ENCODE measurements at places on chromosomes 6 and 20. TPM values are rescaled to one million over a fixed set of nuclear protein-coding genes. Genes with fewer than 3 reads are reported as not detected.

GRCh38 chr6:52512199-52512598, 64.7 kb downstream of the TRAM2 start:
- DNase-seq = no peak

DNA sequence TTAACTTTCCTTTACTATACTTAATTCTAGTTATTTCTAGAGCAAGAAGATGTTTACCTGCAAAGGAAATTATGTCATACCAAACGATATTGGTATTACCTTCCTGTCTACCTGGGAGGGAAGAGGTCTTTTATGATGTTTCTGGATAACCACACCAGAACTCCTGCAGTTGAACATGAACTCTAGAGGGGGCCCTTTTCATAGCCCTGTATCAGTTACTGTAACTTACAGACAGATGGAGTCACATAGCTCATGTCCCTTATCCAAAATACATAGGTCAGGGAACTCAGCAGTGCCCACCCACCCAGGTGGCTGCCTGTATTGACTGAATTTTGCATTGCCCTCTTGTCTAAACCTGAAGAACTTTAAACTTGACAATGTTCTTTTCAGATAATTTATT, 35.1 kb upstream of the MYL9 start:
- DNase-seq = peak; percentile 35

DNA sequence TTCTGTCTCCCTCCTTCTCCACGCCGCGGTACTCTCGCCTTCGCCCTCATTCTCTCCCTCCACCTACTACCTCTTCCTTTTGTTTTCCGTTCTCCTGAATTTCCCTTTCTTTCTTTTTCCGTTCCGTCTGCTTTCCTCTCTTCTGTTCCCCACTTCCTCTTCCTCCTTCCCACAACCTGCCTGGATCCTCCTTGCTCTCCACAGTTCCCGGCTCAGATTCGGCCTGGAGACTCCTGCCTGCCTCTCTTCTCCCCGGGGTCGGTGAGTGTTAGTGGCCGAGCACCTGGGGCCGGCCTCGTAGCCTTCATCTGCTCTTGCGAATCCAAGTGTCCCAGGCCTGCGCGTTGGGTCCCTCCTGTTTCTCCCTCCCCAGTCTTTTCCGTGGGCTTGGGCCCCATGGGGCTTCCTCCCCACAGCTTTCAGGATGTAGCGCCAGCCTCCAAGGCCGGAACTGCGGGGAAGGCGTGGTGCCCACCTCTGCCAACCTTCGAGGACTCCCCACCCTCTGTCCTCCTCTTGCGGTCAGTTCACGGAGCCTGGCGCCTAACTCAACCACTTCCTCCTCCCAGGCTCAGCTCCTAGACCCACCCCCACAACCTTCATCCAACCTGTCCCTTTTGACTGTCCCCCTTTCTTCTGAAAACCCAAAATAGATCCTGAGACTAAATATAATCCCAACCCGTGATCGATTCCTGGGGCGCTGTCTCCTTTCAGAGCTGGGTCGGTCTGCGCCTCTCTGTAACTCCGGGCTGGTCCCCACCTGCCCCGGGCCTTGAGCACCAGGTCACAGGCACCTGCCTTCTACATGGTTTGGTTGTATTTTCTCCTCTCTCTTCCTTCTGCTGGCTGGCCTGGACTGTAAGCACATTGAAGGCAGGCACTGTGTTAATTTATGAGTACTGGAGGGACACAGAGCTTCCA, 6.8 kb downstream of the NRN1 start:
- peak; percentile 46 for DNase-seq

Gene BCAS1
- 1.0 TPM for total RNA-seq

Gene TFAP2B
- not detected for total RNA-seq

DNA sequence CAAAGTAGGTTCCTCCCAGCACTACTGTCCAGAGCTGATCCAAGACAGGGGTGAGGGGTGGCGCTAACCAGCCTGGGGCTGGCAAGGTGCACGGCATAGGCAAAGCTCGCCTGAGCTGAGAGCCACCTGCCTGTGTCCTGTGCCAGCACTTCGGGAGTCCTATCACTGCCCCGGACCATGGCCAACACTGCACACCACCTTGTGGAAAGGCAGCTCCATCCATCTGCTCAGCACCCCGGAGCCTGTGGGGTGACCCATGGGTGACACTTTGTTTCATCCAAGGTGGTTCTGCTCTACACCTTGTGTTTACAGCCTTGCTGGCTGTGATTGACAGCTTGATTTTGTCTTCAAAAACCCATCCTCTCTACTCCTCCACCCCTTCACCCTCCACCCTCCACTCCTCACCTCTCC, 32.9 kb upstream of the GATA5 start:
- no peak for DNase-seq

- no peak for DNase-seq
Observed at GRCh38 chr6:101433141-101433540, 39.6 kb downstream of the GRIK2 start.

- no peak for DNase-seq
Observed at GRCh38 chr6:130526466-130526865, 160.6 kb downstream of the TMEM200A start.

DNA sequence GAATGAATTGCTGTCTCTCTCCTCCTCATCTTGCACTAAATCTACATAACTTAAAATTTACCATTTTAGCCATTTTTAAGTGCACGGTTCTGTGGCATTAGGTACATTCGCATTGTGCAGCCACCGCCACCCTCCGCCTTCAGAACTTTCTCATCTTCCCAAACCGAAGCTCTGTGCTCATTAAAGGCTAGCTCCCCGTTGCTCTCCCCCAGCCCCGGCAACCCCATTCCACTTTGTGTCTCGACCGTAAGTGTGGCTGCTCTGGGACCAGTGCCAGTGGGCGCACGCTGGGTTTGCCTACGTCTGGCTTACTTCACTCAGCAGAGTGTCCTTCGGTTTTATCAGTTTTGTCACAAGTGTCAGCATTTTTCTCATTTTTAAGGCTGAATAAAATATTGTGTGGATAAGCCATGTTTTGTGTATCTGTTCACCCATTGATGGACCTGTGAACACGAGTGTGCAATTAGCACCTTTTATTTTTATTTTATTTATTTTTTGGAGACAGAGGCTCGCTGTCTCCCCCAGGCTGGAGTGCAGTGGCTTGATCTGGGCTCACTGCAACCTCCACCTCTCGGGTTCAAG, 16.8 kb downstream of the SLC17A9 start:
- no peak for DNase-seq

DNA sequence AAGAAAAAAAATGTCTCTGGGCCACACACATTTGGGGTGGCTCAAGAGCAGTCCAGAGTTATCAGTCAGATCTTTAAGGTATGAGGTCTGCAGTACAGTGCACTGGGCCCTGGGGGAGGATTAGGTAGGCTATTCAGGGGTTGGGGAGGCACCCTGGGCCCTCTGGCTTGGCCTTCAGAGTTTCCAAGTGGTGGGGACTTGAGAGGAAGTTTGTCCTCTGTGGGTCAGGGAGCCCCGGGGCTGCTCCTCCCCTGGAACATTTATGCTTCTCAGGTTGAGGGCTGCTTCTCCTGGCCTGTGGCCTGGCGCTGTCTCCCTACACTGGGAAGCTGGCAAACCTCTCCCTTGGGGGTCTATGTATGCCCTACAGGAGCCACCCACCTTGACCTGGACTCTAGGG, 46.0 kb downstream of the PTK7 start:
- no peak for DNase-seq

DNA sequence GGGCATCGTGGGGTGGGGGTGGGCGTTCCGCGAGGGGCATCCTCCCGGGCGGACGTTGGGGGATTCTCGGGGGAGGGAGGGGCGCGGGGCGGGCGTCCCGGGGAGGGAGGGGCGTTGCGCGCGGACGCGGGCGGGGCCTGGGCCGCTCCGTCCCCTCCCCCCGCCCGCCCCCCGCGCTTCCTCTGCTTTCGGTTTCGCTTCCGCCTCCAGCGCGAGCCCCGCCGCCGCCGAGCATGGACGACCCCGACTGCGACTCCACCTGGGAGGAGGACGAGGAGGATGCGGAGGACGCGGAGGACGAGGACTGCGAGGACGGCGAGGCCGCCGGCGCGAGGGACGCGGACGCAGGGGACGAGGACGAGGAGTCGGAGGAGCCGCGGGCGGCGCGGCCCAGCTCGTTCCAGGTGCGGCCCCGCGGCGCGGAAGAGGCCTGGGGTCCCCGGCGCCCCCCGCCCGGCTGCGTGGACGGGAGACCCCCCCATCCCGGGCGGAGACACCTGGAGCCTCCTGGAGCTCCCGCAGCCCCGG, at the start of gene OGFR:
TSS of gene OGFR (plus strand) at position 209 of the 528 bp plus-strand sequence. CDS start at position 234, 25 bp downstream.
- DNase-seq = peak; percentile 89

- DNase-seq = no peak
Observed at GRCh38 chr20:46937533-46938226, 43.0 kb downstream of the EYA2 start.

DNA sequence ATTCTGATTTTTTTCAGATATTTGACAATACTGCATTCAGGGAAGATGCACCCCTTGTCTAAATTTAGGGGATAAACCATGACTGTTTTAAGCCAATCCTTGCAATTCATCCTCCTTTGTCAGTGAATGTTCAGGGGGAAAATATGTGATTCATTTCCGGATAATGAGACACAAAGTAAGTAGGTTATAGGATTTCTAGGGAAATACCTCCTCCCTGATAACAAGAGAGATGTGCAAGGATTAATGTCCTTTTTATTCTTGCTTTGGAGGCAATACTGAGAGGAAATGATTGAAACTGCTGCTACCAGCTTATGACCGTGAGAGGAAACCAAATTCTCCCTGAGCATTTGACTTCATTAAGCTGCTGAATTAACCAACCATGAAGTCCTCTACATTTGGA, 161.3 kb upstream of the EYA4 start:
- DNase-seq = no peak

DNA sequence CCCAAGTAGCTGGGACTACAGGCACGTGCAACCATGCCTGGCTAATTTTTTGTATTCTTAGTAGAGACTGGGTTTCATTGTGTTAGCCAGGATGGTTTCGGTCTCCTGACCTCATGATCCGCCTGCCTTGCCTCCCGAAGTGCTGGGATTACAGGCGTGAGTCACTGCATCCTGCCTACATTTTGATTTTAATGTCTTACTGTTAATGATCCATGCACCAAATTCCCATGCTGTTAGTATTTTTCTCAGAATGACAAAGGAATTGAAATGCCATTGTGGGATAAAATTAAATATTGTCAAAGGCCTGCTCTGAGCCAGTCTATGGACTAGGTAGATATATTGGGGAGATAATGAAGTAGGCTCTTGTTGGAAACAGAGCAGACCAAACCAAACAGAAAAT, 28.2 kb downstream of the CBFA2T2 start:
- DNase-seq = no peak

Gene DAAM2
- not detected for total RNA-seq
